ENCODE measurements at places on chromosomes 5 and 9. TPM values are rescaled to one million over a fixed set of nuclear protein-coding genes. Genes with fewer than 3 reads are reported as not detected.

GRCh38 chr5:129400395-129400983 lies 59.6 kb upstream of the ADAMTS19 start:
- no peak overlapping the region for H3K27ac ChIP-seq
- H3K4me1 ChIP-seq: no peaks in the 10 kb centered on the region
- DNase-seq: no peak

- peaks cover 5% of the 10 kb centered on the region for H3K4me1 ChIP-seq
- H3K36me3 ChIP-seq: no peaks in the 10 kb centered on the region
- no peak overlapping the region for H3K4me3 ChIP-seq
- no peak overlapping the region for H3K27ac ChIP-seq
- H3K27me3 ChIP-seq: no peaks in the 10 kb centered on the region
- DNase-seq: no peak
Measured at GRCh38 chr5:17172791-17173190, 44.6 kb upstream of the BASP1 start.

DNA sequence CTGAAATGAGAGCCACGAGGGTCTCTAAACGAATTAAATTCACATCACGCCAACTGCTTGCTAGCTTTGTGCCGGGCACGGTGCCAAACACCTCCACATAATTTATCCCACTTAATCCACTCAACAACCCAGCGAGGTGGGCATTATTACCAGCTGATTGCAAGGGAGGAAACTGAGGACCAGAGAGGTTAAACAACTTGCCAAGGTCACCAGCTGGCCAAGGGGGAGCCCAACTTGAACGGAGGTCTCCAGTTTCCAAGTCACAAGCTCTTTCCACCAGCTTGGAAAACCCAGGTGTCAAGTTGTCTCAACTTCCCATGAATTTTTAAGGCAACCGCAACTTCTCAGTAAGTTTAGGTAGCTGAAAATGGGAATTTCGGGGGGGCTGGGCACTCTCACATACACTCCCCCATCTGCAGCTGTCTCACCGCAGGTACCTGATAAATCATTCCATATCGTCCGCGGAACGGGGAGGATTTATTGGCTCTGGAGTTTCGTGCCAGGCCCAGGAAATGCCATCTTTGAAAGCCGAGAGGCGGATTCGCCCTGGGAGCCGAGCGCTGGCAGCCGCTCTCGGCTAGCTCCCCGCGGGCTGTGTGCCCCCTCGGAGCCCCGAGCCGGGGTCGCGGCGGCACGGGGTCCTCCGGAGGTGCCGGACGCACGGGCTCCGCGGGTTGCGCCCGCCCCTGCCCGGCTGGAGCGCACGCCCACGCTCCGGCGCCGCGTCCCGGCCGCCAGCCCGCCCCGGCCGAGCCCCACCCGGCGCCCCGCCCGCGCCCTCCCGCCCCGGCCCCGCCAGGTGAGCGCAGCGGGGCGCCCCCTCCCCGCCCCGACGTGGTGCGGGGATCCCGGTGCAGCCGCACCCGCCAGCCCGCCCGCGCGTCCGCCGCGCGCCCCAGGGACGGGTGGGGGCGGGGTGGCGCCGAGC lies 617 bp downstream of the PTPN3 start:
- no peaks in the 10 kb centered on the region for H3K36me3 ChIP-seq
- no peak overlapping the region for H3K27ac ChIP-seq
- peak overlapping the region; percentile 58 for H3K4me3 ChIP-seq
- peaks cover 22% of the 10 kb centered on the region for H3K4me1 ChIP-seq
- no peak for DNase-seq

- no peaks in the 10 kb centered on the region for H3K36me3 ChIP-seq
- no peaks in the 10 kb centered on the region for H3K4me1 ChIP-seq
- H3K27ac ChIP-seq: no peak overlapping the region
- no peaks in the 10 kb centered on the region for H3K27me3 ChIP-seq
- H3K4me3 ChIP-seq: no peak overlapping the region
Measured at GRCh38 chr9:1768561-1768960, 246.6 kb upstream of the SMARCA2 start.

DNA sequence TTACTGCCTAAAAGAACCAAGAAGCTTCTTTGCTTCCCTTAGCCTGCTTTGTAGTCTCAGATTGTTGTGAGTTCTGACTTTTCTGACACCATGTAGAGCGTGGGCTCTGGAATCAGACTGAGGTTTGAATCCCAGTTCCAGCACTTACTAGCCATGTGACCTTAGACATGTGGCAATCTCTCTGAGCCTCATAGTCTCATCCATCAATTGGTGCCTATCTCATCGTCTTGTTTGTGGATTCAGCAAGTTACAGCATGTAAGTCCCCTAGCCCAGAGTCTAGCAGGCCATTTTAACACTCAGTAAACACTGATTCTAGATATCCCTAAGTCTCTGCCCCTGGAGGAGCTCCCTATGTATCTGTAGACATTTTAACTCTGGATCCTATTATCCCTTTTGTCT lies 94.7 kb downstream of the ANGPTL2 start:
- no peaks in the 10 kb centered on the region for H3K36me3 ChIP-seq
- peaks cover 15% of the 10 kb centered on the region for H3K4me1 ChIP-seq
- H3K27me3 ChIP-seq: no peaks in the 10 kb centered on the region
- no peak for DNase-seq
- no peak overlapping the region for H3K4me3 ChIP-seq

- no peak for DNase-seq
- no peak overlapping the region for H3K4me3 ChIP-seq
- H3K27me3 ChIP-seq: no peaks in the 10 kb centered on the region
- no peaks in the 10 kb centered on the region for H3K36me3 ChIP-seq
- no peaks in the 10 kb centered on the region for H3K4me1 ChIP-seq
- H3K27ac ChIP-seq: no peak overlapping the region
Measured at GRCh38 chr5:83007755-83008154, 69.4 kb downstream of the TMEM167A start.

DNA sequence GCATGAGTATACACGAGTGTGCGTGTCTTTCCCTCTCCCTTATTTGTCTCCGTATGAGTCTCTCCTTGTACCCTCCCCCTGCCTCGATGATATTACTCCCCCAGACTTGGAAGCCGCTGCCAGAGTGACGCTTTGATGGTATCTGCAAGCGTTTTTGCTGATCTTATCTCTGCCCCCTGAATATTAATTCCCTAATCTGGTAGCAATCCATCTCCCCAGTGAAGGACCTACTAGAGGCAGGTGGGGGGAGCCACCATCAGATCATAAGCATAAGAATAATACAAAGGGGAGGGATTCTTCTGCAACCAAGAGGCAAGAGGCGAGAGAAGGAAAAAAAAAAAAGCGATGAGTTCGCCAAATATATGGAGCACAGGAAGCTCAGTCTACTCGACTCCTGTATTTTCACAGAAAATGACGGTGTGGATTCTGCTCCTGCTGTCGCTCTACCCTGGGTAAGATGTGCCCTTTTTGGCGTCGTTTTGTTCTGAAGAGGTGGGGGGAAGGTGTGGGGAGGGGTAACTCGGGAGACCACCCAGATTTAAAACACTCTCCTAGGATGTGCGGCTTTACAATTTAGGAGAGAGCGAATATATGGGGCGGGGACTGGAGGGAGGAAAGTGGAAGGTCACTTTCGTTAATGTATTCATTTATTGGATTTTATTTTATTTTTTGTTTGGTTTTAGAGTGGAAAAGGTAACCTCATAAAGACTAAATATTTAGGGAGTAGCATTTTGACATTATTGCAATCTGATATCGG lies at the start of gene GABRG2:
Gene GABRG2 (plus strand): TSS at position 119 of the 757 bp plus-strand sequence. CDS start 227 bp downstream, at position 346.
- H3K27ac ChIP-seq: no peak within 1 kb of the TSS
- no peak within 1 kb of the TSS for H3K4me3 ChIP-seq
- H3K36me3 ChIP-seq: no peaks in the 10 kb centered on the region
- no peaks in the 10 kb centered on the region for H3K4me1 ChIP-seq

DNA sequence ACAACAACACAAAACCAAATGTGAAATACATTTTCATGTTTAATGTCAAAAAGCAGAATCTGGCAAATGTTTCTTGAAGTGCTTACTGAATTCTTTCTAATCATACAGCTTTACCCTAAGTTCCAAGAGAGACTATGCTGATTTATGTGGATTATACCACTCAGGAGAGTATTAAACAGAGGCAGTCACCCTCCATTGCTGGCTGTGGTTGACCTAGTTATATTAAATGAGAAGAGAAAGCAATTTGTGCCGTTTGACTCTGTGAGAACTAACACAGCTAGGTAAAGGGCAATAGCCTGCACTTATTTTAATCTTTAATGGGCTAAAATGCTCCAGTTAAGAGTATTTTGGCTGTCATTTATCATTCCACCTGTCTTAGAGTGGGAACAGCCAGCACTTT lies 62.6 kb downstream of the ELL2 start:
- H3K4me1 ChIP-seq: peaks cover 14% of the 10 kb centered on the region
- H3K27ac ChIP-seq: no peak overlapping the region
- H3K36me3 ChIP-seq: peaks cover 86% of the 10 kb centered on the region
- no peak overlapping the region for H3K4me3 ChIP-seq
- no peak for DNase-seq

DNA sequence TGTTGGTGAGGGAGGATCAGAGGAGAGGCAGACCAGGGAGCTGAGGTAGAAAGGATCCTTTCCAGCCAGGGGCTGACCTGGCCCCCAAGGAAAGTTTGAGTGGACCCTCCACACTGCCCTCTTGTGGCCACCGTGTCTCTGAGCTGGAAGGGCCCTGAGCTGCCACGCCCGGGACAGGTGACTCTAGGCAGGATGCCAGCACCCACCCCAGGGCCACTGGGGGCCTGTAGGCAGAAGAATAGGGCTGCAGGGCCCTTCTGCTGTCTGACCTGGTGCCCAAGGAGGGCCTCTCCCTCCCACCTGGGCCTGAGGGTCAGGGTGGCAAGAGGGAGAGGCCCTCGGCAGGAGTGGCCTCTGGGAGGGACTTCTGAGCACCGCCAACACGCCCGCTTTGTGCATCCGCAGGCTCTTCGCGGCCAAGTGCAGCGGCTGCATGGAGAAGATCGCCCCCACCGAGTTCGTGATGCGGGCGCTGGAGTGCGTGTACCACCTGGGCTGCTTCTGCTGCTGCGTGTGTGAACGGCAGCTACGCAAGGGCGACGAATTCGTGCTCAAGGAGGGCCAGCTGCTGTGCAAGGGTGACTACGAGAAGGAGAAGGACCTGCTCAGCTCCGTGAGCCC lies 76.8 kb downstream of the LMX1B start:
- H3K36me3 ChIP-seq: no peaks in the 10 kb centered on the region
- no peak overlapping the region for H3K4me3 ChIP-seq
- no peak overlapping the region for H3K27ac ChIP-seq
- peak; percentile 55 for DNase-seq

- no peak overlapping the region for H3K4me3 ChIP-seq
- peaks cover 28% of the 10 kb centered on the region for H3K4me1 ChIP-seq
- no peaks in the 10 kb centered on the region for H3K27me3 ChIP-seq
- H3K36me3 ChIP-seq: no peaks in the 10 kb centered on the region
- no peak for DNase-seq
- H3K27ac ChIP-seq: no peak overlapping the region
Measured at GRCh38 chr5:95621839-95622629, 2.1 kb downstream of the GPR150 start.

- no peak overlapping the region for H3K4me3 ChIP-seq
- no peaks in the 10 kb centered on the region for H3K36me3 ChIP-seq
- H3K4me1 ChIP-seq: no peaks in the 10 kb centered on the region
- H3K27me3 ChIP-seq: no peaks in the 10 kb centered on the region
- DNase-seq: no peak
Measured at GRCh38 chr9:4328723-4329122, 28.9 kb upstream of the GLIS3 start.

DNA sequence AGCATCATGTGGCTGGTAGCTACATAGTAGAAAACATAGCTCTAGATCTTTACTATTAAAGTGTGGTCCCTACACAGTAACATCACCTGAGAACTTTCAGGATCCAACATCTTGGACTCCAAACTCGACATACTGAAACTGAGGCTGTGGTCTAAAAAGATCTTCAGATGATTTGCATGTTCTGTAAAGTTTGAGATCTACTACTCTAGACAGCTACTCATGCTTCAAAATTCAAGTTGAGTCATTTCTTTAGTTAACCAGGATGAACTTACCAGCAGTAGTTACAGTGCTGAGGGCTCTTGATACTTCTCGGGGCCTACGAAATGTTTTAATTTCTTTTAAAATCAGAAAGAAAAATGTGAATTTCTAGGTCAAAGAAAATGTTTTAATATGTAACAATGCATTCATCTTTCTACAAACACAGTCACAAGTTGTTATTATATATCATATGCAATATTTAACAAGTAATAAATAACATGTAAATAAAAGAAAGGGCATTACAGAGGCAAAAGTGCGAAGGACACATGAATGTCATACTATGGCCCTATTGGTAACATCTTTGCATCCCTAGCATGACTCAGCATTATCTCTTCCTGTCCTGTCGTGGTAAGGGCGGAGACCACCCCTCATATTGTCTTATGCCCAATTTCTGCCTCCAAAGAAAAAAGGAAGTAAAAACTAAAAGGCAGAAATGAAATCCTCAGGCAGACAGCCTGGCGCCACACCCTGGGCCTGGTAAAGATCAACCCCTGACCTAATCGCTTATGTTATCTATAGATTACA lies 563.9 kb upstream of the TLE4 start:
- no peak overlapping the region for H3K27ac ChIP-seq
- H3K4me3 ChIP-seq: no peak overlapping the region
- no peaks in the 10 kb centered on the region for H3K4me1 ChIP-seq
- H3K36me3 ChIP-seq: no peaks in the 10 kb centered on the region

DNA sequence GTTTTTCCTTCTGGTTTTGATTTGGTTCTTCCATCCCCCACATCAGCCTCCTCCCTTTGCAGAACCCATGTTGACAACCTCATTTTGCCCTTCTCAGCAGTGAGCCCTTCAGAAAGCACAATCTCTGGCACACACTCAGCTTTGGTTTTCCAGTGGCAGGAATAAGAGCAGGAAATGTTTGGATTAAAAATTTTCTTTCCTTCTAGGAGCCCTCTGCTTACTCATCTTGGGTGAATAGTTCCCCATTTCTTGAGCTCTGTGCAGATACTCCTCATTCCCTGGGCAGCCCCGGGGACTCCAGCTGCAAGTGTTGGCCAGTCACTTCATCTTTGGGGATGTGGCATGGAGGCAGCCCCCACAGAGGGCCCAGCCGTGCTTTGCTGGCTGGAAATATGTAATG lies 170.5 kb downstream of the NR3C1 start:
- no peak overlapping the region for H3K4me3 ChIP-seq
- peaks cover 22% of the 10 kb centered on the region for H3K4me1 ChIP-seq
- H3K27ac ChIP-seq: no peak overlapping the region
- DNase-seq: no peak
- H3K36me3 ChIP-seq: no peaks in the 10 kb centered on the region
- H3K27me3 ChIP-seq: no peaks in the 10 kb centered on the region

- no peak overlapping the region for H3K27ac ChIP-seq
- H3K27me3 ChIP-seq: no peaks in the 10 kb centered on the region
- no peaks in the 10 kb centered on the region for H3K36me3 ChIP-seq
- H3K4me3 ChIP-seq: no peak overlapping the region
Measured at GRCh38 chr9:16386827-16387077, 483.7 kb downstream of the BNC2 start.

GRCh38 chr9:135029871-135030565 lies 57.5 kb upstream of the OLFM1 start:
- no peak overlapping the region for H3K27ac ChIP-seq
- H3K27me3 ChIP-seq: no peaks in the 10 kb centered on the region
- DNase-seq: no peak
- H3K4me1 ChIP-seq: no peaks in the 10 kb centered on the region
- no peak overlapping the region for H3K4me3 ChIP-seq
- no peaks in the 10 kb centered on the region for H3K36me3 ChIP-seq

RNF183 gene
- total RNA-seq: not detected

ELAVL2 gene
- 0.09 TPM for total RNA-seq

ANGPTL2 gene
- 67.6 TPM for total RNA-seq
